ENCODE measurements at places on chromosomes 4 and X.

- DNase-seq = no peak
These were observed 1411.1 kb upstream of the PCDH7 start for GRCh38 chr4:29309050-29309449.

GRCh38 chrX:113804819-113805218 is 779.1 kb upstream of the HTR2C start:
- DNase-seq = no peak

- no peak for DNase-seq
These were observed 252.8 kb upstream of the SLC7A11 start for GRCh38 chr4:138494931-138495330.

- DNase-seq = no peak
These were observed 299.1 kb downstream of the ARHGAP24 start for GRCh38 chr4:85774000-85774399.

DNA sequence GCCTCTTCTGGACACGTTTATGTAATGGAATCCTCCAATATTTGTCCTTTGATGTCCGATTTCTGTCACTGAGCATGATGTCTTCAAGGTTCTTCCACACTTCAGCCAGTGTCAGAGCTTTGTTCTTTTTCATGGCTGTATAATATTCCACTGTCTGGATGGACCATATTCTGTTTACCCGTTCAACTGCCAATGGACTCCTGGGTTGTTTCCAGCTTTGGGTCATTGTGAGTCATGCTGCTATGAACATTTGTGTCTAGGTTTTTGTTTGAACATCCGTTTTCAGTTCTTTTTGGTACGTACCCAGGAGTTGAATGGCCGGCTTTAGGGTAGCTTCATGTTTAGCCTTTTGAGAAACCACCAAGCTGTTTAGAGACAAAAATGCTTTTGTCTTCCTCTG is 93.2 kb downstream of the SHOX start:
- DNase-seq = no peak

GRCh38 chr4:123507376-123507775 is 110.8 kb downstream of the SPRY1 start:
- no peak for DNase-seq

GRCh38 chrX:259692-260355 is 21.4 kb upstream of the PLCXD1 start:
- no peak for DNase-seq

GRCh38 chr4:83356899-83357661 is 22.4 kb upstream of the HPSE start:
- DNase-seq = no peak

DNA sequence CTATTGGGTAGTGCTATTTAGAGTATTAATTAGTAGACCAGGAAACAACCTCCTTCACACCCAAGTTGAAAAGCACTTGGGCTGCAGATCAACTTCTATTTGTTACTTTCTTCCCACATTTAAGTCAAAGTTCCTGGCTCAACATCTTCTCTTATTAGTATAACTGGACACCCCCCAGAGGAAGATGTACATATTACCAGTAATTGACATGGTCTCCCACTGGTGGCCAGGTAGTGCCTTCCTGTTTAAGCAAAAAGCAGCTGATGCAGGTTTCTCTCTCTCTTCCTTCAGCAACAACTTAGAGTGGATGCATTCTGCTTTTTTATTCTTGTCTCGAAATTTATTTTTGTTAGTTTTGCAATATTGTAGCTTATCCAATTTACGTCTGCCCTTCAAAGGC is 438.1 kb downstream of the GBA3 start:
- DNase-seq = no peak

- no peak for DNase-seq
These were observed 163.3 kb upstream of the CTSO start for GRCh38 chr4:156116991-156117390.

DNA sequence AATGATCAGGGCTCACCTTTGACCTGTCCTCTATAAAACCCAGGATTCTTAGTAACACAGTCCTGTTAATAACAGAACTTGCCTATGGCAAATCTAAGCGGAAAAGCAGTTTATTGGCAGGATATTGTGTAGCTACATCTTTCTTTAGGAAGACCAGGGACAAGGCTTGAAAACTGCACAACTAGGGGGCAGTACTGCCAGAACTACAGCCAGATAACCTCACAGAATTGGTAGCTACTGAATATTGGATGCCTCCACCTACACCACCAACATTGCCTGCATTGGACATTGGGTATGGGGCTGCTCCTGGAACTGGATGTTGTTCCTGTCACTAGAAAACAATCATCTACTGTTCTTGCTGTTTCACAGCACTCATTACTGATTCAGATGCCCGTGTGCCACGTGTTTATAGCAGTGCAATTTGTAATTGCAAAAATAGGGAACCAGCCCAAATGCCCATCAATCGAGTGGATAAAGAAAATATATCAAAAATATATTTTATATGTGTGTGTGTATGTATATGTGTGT is 47.4 kb downstream of the REPS2 start:
- DNase-seq = no peak

GRCh38 chr4:63459329-63459728 is 949.9 kb downstream of the TECRL start:
- no peak for DNase-seq

DNA sequence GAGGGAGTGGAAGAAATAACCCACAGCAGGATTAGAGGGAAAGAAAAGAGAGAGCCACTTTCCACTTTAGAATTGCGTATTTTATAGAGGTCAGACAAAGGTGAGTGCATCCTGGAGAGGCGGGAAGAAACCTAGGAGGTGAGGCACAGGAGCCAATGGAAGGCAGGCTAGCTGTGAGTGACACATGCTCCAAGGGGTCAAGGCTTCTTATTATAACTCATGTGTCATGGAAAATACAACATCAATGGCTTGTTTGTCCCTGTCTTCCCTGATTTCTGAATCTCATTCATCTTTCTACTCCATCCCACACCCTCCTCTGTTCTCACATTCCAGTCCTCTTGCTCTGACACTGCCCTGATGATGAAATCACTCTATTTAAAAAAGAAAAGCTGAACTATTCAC is 14.4 kb downstream of the ANXA3 start:
- DNase-seq = no peak

GRCh38 chr4:166816890-166817289 is 417.4 kb downstream of the SPOCK3 start:
- DNase-seq = no peak

DNA sequence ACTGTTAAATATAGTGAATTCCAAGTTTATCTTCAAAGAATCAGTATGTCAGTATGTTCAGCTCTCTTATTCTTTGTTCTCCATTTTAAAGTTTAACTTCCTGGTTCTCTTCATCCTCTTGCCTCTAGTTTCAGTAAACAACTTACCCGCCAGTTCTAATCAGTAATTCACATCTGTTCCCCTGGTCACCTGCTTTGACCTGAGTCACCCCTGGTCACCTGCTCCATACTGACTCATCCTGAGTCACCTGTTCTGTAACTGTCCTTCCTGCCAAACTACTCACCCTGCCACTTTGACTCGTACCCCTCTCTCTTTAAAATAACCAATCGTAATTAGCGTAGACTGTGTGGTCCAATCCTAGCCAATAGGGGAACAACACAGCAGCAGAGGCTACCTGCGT is 992.7 kb upstream of the HS3ST1 start:
- DNase-seq = no peak

DNA sequence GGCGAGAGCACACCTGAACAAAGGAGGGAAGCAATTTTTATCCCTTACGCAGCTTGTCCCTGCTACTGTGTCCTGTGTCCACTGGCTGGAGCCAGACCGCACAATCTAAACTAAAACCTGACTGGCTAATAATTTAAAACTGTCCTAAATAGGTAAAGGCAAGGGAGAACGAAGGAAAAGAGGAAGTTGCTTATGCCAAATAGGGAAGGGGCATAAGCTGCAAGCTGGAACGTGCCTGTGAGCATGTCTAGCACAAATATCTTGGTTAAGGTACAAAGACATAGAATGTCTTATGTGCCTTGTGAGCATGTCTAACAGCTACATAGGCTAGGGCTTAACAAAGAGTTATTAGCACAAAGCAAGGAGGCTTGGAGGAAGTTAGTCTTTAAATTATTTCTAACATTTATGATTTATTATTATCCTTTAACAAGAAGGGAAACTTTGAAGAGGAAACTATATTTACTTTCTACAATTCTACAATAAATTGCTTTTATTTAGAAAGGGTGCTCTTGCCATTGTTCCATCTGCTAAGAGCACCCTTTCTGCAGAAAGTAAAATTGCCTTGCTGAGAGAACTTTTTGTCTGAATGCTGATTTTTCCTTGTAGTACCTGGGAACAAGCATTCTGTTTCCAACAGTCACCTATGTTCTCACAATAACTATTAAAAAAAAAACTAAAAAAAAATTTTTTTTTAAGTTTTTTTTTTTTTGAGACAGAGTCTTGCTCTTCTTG is 80.6 kb upstream of the CBR4 start:
- no peak for DNase-seq

DNA sequence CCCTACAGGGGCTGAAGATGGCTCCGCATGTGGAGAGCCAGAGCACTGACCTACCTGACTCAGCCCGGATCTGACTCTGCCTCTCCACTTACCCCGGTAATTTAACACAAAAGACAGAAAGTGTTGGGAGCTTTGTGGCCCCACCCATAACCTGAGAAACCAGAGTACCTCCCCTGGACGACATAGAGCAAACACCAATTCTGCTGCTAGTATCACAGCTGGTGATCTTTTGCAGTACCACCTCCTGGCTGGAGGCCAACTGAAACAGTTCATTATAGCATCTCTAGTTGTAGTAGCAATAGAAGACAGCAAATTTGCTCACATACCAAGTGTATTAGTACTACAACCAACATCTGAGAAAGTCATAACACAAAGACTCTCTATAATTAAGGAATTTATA is 443.9 kb downstream of the KLHL4 start:
- no peak for DNase-seq

DNA sequence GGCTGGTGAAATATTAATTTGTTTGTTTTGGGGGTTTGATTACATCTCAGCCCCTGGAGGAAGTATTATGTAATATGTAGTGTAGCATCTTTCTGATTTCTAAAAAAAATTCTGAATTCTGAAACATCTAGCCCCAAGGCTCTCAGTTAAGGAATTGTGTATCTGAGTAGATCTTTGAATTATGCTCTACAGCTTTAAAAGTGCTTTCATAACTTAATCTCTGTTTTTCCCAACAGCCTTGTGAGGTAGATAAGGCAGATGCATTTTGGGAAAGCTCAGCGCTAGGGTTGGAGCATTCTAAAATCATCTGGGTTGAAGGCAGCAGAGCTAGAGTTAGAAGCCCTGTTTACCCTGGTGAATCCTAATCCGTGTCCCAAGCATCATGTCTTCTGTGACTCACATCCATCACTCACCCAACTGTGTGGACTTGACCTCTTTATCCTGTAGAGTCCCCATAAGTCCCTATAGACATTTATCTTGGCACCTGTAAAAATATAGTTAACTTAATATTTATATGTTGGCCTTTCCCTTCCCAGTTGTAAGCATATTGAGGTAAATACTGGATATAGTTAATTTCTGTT is 49.8 kb downstream of the FNIP2 start:
- DNase-seq = no peak

DNA sequence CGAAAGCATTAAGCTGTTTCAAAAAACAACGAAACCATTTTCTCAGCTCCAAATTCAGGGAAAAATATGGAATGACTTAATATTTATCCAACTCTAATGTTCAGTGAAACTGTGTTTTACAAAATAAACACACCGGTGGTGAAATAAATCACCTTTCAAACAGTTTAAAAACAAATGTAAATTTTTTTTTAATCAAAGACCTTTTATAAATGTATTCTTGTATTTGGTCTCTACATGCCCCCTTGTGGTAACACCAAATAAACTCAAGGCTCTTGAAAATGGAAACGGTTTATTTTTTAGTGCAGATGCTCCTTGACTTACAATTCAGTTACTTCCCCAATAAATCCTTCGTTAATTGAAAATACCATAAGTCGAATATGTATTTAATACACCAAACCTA is 45.8 kb upstream of the ITM2A start:
- DNase-seq = no peak

GRCh38 chr4:125187226-125188176 is 127.3 kb upstream of the FAT4 start:
- no peak for DNase-seq

DNA sequence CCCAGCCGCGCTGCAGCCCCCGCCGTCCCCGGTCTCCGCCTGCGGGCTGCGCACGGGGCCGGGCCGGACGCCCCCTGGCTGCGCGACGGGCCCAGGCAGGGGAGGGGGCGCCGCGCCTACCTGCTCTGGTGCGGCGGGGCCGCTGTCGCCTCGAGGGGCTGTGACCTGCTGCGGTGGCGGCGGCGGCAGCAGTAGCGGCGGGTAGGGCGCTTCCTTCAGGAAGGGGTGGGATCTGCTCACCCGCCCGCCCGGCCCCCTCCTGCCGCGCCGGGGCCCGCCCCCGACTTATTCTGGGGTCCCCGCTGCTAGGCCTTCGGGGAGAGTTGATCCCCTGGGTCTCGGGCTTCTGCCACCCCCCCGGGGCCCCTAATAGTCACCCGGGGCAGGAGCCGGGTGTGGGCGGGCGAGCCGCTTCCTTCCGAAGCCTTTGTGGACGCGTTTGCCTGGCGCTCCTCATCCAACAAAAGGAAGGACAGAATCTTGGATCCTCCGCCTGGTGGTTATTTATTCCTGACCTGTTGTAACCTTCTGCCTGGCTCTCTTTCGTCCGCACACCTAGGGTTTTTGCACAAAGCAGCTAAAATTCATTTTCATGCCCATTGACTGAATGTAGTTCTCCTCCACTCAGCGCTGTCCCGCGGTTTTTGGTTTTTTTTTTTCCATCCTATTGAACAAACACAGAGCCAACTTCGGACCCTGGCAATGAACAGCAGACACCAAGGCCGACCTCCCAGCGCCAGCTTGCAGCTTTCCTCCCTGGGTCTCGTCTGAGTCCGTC is at the start of gene TMEM150C:
TSS of gene TMEM150C (minus strand) at position 203 of the 778 bp plus-strand sequence. CDS start 57,331 bp downstream, outside the sequence.
- DNase-seq = no peak

- no peak for DNase-seq
These were observed 1592.7 kb downstream of the TECRL start for GRCh38 chr4:62816566-62816965.

GRCh38 chr4:168757500-168757899 is 252.6 kb downstream of the CBR4 start:
- DNase-seq = no peak

DNA sequence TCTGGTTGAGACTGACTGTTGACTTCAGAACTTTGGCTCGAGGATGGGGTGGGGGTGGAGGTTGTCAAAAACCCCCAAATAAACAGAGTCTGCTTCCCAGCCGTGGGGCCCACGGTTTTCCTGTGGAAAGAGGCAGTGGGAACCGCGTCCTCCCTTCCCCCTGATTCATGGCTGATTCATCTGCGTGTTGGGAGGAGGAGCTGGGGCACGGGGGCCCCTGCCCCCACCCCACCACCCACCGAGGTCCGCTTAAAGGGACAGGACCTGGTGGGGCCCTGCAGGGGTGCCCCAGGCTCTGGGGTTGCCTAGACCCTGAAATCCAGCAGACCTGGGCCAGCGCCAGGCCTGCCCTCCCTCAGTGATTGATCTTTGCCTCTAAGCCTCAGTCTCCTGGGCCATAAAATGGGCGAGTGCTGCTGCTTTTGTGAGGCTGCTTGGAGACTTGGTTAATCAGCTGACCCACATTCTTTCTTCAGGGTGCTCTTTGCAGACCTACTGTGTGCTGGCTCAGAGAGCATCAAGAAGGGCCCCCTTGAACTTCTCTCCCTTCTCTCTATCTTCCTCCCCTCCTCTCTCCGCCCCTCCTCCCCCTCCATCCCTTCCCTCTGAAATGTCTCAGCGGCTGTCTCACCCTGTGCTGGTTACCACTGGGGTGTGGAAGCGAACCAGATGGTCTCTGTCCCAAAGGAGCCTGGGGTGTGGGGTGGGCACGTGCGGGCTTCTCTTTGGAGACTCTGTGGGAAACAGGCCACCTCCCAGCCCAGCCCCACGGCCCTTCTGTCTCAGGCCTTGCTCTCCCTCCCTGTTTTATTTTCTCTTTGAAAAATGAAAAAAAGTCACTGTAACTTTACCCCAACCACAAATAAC is 9.1 kb downstream of the HTRA3 start:
- DNase-seq = no peak

GRCh38 chr4:10730019-10730418 is 45.5 kb upstream of the CLNK start:
- no peak for DNase-seq
